SJSA1 (cell line): ENCODE measurements at places on chromosomes 1 and 21. TPM values are rescaled to one million over a fixed set of nuclear protein-coding genes. Genes with fewer than 3 reads are reported as not detected.

DNA sequence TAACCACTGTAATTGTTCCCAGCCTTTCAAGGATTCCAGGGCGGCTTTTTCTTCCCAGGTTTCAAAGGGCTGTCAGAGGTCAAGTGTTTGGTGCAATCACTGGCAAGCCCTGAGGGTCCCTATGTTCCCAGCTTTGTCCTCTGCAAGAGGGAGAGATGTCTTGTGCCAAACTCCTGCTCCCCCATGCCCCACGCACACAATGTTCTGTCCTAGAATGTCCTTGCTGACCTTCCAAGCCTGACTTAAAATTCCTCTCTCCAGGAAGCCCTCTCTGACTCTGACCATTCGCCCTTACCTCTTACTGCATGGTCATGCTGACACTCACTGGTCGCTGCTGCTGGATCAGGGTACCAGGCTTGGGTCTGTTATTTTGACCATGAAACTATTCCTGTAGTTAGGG, 152.5 kb upstream of the KCND3 start:
- DNase-seq = no peak

GRCh38 chr1:210758761-210759160, 375.2 kb downstream of the KCNH1 start:
- no peak for DNase-seq

- no peak for DNase-seq
Measured at GRCh38 chr1:81499487-81499886, 301.2 kb upstream of the ADGRL2 start.

DNA sequence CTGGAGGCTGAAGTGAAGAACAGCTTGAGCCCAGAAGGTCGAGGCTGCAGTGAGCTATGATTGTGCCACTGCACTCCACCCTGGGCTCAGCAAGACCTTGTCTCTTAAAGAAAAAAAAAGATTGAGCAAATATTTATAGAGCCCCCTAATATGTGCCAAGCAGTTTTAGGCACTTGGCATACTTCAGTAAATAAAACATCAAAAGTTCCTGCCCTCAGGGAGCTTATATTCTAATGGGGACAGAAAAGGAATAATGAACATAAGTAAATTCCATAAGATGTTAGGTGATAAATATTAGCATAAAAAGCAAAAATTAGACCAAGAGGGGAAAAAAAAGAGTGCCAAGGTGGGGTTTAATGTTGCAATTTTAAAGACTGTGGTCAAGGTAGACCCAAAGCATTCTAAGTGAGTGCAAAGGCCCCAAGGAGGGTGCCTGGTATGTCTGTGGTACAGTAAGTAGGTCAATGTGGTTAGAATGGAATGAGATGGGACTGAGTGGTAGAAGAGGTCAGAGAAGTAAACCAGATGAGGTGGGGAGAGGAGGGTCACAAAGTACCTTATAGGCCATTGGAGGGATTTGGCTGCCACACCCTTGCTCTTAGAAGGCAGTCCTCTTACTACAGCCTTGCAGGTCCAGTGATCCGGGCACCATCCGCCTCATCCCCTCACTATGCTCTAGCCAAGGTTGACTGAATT, 2.2 kb upstream of the TOE1 start:
- no peak for DNase-seq

- no peak for DNase-seq
Measured at GRCh38 chr1:5911157-5911556, 81.1 kb downstream of the NPHP4 start.

Gene IGSF9
- total RNA-seq = 0.16 TPM in 1 of 2 replicates, not detected in the other

Gene DENND2C
- 1.5 TPM in 2 replicates for total RNA-seq

DNA sequence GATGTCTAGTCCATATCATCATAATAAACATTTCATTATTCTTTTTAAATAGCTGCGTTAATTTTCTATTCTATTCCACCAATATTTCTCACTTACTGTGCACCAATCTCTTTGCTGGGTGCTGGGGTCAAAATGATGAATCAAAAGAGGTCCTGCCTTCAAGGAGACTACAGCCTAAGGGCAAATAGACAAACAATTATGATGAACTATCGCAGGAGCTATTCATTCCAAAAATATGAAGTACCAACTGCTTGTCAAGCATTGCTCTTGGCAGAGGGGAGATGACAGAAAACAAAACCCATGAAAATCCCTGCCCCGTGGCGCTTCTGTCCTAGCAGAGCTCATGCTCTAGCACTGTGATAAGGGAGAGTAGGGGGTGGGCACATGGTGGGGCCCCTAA, 28.8 kb upstream of the SLC26A9 start:
- DNase-seq = no peak

Gene VANGL2
- 2.2 and 2.3 TPM in 2 replicates for total RNA-seq

DNA sequence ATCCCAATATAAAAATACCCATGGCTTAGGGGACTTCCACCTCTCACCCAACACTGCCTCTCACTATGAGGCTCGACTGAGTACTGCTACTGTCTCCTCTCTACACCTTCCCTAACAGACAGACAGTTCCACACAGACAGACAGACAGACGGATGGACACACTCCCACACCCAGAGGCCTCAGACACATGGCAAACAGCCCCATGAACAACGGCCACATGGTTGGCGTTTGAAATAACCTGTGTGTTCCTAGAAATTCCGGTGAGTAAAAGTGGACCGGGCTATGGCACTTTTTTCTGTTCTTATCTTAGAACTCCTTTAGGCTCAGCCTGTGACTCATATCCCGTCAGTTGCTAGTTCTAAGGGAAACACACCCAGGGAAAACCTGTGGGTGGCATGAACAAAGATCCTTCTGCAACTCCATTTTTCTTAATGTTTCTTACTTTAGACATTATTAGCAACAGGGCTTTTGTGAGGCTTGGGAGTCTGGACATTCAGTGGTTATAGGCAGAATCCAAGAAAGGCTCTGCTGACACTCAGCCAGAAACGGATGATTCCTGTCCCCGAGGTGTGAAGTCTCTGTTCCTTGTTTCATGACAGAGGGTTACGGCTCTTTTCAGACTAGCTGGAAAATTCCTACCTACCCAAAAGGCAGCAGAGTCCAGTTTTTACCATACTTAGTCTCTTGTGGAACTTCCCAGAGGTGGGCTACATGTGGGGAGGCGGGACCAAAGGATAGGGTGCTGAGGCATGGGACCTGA, 90.5 kb upstream of the TLR5 start:
- DNase-seq = peak; percentile 94

- DNase-seq = no peak
Measured at GRCh38 chr1:220315070-220315839, 43.0 kb upstream of the RAB3GAP2 start.

Gene TBX19
- total RNA-seq = 0.47 and 1.4 TPM in 2 replicates

GRCh38 chr1:232952514-232953499, 2.4 kb downstream of the NTPCR start:
- DNase-seq = peak; percentile 55

DNA sequence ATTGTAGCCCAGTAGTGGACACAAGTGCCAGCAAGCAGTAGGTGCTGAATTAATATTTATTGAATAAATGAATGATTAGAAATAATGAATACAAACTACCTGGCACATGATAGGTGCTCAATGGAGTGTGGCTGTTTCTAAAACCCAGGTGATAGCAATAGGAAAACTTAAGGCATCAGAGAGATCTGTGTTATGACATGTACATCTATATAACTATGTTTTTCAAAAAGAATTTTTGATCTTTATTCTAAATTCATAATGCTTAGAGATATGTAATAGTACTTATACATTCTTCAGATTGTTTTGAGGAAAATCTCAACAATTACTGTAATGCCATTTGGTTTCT, 5.0 kb downstream of the GADD45A start:
- DNase-seq = no peak

- DNase-seq = no peak
Measured at GRCh38 chr1:240644732-240645131, 32.8 kb upstream of the GREM2 start.

GRCh38 chr1:42518908-42519307, 55.8 kb downstream of the CCDC30 start:
- DNase-seq = no peak

Gene SPATA45
- total RNA-seq = not detected in 2 replicates

Gene MTARC1
- not detected in 2 replicates for total RNA-seq

DNA sequence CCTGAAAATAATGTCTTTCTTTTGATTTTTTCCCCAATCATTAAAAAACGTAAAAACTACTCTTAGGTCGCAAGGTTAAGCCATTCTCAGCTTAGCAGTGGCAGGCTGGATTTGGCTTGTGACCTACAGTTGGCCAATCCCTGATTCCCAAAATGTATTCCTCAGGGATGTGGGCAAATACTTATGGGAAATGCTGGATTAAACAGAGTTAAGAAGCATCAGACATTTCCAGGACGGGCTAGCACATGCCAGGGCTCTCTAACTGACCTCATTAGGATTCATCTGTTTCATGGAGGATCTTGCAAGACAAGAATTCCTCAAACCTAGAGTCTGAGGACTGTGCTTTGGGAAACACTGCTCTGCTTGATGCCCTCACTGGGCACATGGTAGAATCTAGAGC, 982 bp upstream of the IL24 start:
- no peak for DNase-seq

GRCh38 chr1:20342294-20343148, 51.8 kb downstream of the VWA5B1 start:
- no peak for DNase-seq

DNA sequence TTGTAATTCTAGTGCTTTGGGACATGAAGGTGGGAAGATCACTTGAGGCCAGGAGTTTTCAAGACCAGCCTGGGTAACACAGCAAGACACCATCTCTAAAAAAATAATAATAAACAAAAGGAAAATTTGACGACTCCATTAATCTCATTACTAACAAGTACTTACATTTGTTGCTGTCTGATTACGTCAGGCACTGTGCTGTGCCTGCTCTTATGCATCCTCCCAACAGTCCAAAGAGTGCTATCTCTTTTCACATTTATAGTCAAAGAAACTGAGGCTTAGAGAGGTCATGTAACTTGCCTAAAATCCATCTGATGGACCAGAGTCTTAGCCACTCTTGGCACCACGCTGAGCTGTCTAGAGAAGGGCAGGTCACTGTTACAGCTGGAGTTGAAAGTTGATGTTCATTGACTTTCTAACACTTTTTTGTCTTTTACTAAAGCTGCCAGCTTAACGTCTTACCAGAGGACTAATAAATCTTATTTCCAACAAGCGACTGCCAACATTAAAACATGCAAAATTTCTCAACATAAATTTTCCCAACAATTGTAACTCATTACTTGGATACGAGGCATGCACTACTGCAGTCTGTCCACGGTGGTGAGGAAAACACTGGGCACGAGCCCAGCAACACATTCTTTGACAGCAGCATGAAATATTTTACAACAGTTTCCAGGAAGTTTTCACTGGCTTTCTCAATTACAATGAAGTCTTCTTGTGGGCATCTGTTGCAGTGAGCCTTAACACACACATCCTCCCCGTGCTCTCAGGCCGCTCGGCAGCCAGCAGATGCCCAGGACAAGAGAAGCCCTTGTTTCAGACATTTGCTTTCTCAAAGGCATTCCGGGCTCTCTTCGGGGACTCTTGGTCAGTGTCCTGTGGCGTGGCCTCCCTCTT, 262.9 kb upstream of the PROX1 start:
- DNase-seq = no peak

GRCh38 chr1:100583827-100584226, 45.9 kb downstream of the GPR88 start:
- DNase-seq = no peak

Gene LCE3D
- not detected in 2 replicates for total RNA-seq

GRCh38 chr21:41247561-41248545, 68.7 kb upstream of the FAM3B start:
- DNase-seq = peak; percentile 28

DNA sequence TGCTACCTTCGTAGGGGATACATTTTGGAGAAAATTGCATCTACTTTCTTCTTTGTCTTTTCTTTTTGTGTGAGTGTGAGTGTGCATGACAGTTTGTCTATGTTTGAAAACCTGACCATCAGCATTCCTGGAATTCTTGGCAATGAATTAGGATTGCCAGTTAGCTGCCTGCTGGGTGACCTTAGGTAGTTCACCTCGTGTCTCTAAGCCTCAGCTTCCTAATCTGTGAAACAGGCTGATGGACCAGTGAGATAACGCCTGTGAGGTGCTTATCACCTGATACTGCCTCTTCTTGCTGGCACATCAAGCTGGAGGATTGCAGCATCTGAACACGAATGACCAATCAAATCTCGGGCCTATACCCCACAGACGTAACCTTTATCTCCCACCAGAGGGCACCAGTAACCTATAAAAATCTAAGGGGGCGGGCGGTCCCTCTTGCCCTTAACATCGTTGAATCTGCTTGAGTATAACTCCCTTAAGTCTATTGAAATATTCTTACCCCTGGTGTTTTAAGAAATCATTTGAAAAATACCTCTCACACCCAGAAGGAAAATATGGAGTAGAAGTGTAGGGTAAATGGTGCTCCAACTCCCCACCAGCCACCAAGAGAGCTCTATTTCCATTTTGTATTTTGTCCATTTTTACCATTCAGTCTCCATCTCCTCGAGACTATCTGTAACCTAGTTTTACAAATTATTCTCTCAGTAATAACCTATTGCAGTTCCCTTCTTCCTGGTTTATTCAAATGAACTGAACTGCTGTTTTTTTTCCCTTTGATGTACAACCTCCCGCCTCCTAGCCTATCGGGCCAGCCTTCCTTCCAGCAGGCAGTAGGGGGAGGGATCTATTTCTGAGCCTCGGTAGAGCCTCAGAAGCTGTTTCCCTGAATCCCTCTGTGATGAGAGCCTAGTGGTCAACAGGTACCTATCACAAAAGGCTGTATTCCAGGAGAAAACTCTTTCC, 49.7 kb downstream of the MDM4 start:
- DNase-seq = peak; percentile 78

Gene TFF3
- total RNA-seq = not detected in 2 replicates

Gene CFAP74
- not detected in 2 replicates for total RNA-seq

DNA sequence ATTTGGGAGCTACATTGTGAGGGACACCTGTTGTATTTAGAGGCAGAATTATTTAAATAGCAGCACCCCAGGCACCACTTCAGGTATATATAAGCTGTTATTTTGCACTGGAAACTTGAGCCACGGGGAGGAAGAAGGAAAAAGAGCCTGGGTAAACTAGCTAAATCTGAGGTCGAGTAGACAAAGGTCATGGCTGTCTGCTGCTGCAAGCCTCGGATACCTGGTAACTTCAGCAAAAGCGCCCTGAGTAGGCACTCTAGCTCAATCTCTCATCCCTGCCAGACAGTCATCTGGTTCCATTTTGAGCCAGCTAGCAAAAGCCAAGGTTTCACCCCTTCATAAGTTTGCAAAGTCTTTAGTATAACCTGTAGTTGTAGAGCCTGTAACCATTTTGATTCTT, 101.9 kb upstream of the ZNF644 start:
- DNase-seq = no peak
